H1 (cell line): ENCODE measurements at places on chromosomes 6 and 20. TPM values are rescaled to one million over a fixed set of nuclear protein-coding genes. Genes with fewer than 3 reads are reported as not detected.
A peak's percentile ranks its signal among the peaks of the same experiment; 100 is the strongest.

The DEFB124 gene
- total RNA-seq: not detected in 2 replicates

The AGER gene
- total RNA-seq: 9.6 and 10.9 TPM in 2 replicates

DNA sequence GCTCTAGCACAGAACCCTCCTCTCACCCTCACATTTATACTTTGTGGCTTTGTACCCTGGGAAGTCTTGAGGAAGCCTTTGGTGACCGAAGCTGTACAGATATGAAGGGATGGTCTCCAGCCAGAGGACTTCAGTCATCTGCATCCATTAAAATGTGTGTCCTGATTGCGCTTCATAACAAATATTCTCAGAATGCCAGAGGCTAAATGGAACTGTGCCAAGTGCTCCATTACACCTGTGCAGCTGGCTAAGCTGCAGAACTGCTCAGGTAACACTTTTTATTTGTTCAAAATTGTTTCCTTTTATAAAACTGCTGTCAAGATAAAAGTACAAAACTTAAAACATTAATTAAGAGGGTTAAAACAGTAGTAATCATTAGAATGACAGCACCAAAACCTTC lies 22.3 kb downstream of the TPBG start:
- no peak for DNase-seq
- H3K27me3 ChIP-seq: no peaks in the 10 kb centered on the region
- no peak overlapping the region for H3K4me3 ChIP-seq
- peaks cover 3% of the 10 kb centered on the region for H3K4me1 ChIP-seq

DNA sequence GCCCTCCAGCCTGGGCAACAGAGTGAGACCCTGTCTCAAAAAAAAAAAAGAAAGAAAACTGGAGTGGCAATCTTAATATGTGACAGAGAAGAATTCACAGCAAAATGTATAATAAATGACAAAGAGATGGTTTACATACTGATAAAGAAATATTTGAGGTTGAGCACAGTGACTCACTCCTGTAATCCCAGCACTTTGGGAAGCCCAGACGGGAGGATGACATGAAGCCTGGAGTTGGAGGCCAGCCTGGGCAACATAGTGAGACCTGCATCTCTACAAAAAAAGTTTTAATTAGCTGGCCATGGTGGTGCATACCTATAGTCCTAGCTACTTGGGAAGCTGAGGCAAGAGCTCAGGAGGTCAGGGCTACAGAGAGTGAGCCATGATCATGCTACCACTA lies 12.4 kb upstream of the DEFB118 start:
- no peaks in the 10 kb centered on the region for H3K27me3 ChIP-seq
- H3K27ac ChIP-seq: no peak overlapping the region
- no peaks in the 10 kb centered on the region for H3K36me3 ChIP-seq

GRCh38 chr20:57170343-57170742 lies 96.1 kb downstream of the BMP7 start:
- no peak overlapping the region for H3K27ac ChIP-seq
- H3K4me3 ChIP-seq: no peak overlapping the region
- H3K4me1 ChIP-seq: no peaks in the 10 kb centered on the region; the same call in 1 of the 2 replicates
- no peaks in the 10 kb centered on the region for H3K27me3 ChIP-seq
- no peak for DNase-seq
- peaks cover 8% of the 10 kb centered on the region for H3K36me3 ChIP-seq

The CLIC5 gene
- total RNA-seq: 0.15 TPM in 1 of 2 replicates, not detected in the other

GRCh38 chr6:2807342-2808090 lies 34.1 kb downstream of the SERPINB1 start:
- H3K36me3 ChIP-seq: no peaks in the 10 kb centered on the region
- no peak overlapping the region for H3K4me3 ChIP-seq
- H3K27me3 ChIP-seq: no peaks in the 10 kb centered on the region
- no peak for DNase-seq

The SNAP91 gene
- total RNA-seq: 1.0 and 1.5 TPM in 2 replicates

DNA sequence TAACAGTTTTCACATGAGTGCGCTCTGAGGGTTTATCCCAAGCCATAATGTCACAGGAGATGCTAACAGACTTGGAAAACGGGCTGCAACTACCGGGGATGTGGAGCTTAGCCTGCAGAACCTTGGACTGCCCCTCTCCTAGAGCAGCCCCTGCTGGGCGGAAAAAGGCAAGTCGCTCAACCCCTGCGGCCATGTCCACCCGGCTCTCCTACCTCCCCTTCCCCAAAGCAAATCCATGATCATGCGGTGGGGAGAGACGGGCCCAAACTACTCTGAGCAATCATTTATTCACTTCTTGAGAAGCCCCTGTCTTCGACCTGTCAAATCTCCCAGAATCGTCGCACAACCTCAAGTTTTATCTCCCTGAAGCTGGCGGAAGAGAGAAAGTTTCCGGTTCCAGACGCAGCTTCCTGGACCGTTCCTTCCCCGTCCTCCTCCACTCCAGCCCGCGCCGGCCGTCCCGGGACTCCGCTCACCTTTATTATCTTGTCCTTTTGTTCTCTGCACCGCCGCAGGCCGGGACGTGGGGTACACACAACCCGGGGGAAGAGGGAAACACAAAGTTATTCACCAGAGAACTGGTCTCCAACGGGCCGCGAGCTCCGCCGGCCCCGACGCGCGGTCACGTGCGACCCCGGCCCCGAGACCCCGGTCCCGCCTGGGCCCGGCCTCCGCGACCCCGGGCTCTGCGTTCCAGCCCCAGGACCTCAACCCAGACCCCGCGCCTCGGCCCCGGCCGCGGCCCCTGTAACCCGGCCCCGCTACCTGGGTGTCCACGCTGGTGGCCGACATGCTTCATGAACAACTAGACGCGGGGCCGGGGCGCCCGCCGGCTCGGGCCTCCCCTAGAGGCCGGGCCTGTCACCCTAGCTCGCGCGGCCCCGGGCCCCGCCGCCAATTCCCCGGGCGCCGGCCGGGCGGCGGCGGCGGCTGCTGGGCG lies 560 bp downstream of the YTHDF1 start:
- H3K4me1 ChIP-seq: peaks cover 11% of the 10 kb centered on the region
- peak overlapping the region; percentile 49; the same call in 1 of the 2 replicates for H3K27ac ChIP-seq
- peak overlapping the region; percentile 87 for H3K4me3 ChIP-seq
- no peak for DNase-seq
